ENCODE measurements at places on chromosomes 12 and 14.
A peak's percentile ranks its signal among the peaks of the same experiment; 100 is the strongest.

DNA sequence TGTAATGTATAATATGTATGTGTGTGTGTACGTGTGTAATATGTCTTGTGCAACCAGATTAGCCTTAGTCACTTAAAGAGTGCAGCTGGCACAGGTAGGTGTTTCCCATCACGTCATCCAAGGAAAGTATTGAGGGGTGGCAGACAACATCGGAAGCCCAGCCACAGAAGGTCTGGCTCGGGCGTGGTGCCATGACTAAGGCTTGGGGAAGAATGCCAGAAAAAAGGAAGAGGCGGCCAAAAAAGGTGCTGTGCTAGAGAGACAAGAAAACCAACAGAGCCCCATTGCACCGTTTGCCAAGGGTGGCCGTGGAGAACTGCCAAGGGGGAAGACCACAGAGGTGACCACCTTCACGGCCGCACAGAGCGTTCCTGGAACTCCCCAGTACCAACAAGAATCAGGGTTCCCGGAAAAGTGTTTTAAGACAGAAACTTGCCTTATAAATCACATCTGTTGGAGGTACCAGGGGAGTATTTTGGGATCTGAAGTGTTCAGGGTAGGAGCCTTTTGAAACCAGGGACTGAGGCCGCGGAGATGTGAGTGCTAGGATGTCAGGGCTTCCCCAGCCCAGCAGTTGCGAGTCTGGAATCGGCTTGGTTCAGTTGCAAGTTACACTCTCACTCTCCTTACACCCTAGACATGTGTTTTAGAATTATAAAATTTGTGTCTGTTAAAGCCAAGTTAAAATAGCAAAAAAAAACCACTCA is 131.2 kb upstream of the DYRK2 start:
- no peak for DNase-seq

DNA sequence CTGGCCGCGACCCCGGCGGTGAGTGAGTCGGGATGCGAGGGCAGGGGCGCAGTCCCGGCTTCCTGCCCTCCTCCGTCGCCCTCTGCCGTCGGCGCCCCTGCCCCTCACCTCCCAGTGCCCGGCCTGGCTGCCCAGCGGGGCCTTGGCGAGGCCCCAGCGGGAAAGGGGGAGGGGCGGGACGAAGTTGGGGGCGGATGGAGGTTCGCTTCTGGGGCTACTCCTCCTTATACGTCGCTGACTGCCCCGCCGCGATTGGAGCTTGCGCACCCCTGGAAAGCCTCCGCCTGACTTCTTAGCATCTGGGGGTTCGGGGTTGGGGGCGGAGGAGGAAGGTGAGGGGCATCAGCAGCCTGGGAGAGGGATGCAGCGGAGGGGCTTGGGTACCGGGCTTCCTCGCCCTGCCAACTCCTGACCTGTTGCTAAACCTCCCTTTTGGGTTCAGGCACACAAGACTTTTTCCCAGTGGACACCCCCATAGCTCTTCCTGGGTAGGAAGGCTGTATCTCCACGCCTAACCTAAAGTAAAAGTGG is 406 bp downstream of the TMEM263 start:
- DNase-seq: peak; percentile 54

GRCh38 chr12:93676408-93677194 is 574 bp upstream of the CRADD start:
- no peak for DNase-seq

DNA sequence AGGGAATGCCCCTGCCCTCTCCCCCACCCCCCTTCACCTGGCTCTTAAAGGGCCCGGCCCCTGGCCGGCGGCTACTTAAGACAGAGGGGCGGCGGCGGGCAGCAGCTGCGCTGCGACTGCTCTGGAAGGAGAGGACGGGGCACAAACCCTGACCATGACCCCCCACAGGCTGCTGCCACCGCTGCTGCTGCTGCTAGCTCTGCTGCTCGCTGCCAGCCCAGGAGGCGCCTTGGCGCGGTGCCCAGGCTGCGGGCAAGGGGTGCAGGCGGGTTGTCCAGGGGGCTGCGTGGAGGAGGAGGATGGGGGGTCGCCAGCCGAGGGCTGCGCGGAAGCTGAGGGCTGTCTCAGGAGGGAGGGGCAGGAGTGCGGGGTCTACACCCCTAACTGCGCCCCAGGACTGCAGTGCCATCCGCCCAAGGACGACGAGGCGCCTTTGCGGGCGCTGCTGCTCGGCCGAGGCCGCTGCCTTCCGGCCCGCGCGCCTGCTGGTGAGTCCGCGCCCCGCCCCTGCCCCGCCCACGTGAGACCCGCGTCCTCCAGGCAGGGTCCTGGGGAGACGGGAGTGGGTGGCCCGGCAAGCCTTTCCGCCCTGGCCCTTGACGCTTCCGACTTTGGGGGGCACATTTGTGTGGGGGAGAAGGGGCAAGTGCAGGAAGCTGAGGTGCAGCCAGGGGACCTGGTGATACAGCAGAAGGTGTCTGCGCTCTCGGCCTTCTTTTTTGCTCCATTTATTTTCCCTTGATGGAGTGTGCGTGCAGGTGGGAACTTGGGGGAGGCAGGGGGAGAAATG is at the start of gene IGFBP6:
IGFBP6 (plus strand) TSS at position 104 of the 790 bp plus-strand sequence; CDS start at position 155, 51 bp downstream.
- no peak for DNase-seq

DNA sequence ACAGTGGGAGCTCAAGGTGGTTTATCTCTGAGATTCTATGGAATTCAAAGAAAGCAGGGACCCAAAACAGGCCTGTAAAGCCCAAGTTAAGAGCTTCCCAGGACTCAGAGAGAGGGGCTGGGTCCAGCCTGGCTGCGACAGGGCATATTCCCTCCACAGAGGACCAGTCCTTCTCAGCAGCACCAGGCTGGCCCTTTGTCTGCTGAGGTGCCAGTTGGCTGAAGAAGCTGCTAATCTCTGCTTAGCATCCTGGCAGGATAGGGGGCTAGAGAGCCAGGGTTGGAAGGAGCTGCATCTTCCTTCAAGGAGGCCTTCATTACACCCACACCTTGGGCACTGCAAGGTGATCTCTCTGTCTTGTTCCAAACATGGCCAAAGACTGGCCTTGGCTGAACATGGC is 68.3 kb upstream of the TUNAR start:
- DNase-seq: no peak

All from GM12891 (cell line).